ENCODE measurements at places on chromosomes 12 and 14.

DNA sequence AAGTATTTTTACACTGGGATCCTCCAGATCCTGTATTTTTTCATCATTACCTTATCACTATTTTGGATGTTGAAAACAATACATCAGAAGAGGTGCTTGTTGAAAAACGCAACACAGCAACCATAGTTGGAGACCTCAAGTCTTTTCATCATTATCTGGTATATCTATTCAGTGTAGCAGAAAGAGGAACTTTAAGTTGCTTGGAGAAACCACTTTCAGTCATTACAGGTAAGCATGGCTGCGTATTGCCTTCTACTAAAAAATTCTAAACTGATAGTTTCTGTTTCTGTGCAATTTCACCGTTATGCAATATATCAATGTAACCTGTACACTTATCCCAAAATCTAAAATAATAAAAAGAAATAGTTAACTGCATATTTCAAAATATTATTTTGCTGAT lies 32.2 kb upstream of the PTPRQ start:
- no peak for DNase-seq

- DNase-seq, result no peak
Observed at GRCh38 chr12:108914121-108914531, 34.2 kb downstream of the DAO start.

GRCh38 chr14:37721976-37722659 lies 126.7 kb downstream of the TTC6 start:
- DNase-seq, result no peak

DNA sequence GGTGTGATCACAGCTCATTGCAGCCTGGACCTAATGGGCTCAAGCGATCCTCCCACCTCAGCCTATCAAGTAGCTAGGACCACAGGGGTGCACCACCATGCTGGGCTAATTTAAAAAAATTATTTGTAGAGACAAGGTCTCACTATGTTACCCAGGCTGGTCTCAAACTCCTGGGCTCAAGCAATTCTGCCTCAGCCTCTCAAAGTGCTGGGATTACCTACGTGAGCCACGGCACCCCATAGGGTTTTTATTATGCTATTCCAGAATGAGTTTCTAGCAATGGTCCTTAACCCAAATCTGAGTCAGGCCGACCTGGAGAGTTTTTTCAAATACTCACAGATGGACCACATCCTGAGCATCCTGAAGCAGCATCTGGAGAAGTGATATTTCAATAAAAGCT lies 159.8 kb downstream of the CPNE8 start:
- DNase-seq, result no peak

- no peak for DNase-seq
Observed at GRCh38 chr14:99519931-99520421, 38.8 kb downstream of the CCNK start.

- DNase-seq, result no peak
Observed at GRCh38 chr12:22082190-22082701, 36.2 kb downstream of the CMAS start.

- no peak for DNase-seq
Observed at GRCh38 chr14:85701116-85701515, 171.2 kb downstream of the FLRT2 start.

- DNase-seq, result no peak
Observed at GRCh38 chr12:7750350-7750749, 3.2 kb upstream of the CLEC4C start.

DNA sequence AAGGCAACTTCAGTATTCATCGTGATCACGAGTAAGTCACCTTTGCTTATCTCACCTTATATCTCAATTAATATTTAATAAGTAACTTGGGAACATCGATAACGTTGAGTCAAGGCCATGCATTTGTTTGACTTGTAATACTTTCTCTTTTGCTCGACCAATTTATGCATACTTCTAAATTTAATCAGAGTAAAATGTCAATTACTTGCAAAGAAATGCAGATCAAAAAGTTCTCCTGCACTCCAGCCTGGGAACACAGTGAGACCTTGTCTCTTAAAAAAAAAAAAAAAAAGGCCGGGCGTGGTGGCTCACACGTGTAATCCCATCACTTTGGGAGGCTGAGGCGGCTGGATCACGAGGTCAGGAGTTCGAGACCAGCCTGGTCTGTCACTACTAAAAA lies 11.8 kb upstream of the HIP1R start:
- DNase-seq, result no peak

- DNase-seq, result no peak
Observed at GRCh38 chr14:65804439-65805112, 392.0 kb downstream of the FUT8 start.
